ENCODE measurements at places on chromosomes 1 and 21. TPM values are rescaled to one million over a fixed set of nuclear protein-coding genes. Genes with fewer than 3 reads are reported as not detected.
A peak's percentile ranks its signal among the peaks of the same experiment; 100 is the strongest.

The SAMSN1 gene
- total RNA-seq = 5.1 TPM

- no peak for DNase-seq
- no peak overlapping the region for H3K27ac ChIP-seq
- H3K4me1 ChIP-seq = no peaks in the 10 kb centered on the region
- no peak overlapping the region for H3K4me3 ChIP-seq
- no peaks in the 10 kb centered on the region for H3K36me3 ChIP-seq
Measured at GRCh38 chr1:216482620-216483019, 59.4 kb upstream of the USH2A start.

GRCh38 chr1:205597691-205598314, 34.0 kb downstream of the ELK4 start:
- no peaks in the 10 kb centered on the region for H3K36me3 ChIP-seq
- no peaks in the 10 kb centered on the region for H3K27me3 ChIP-seq
- H3K4me1 ChIP-seq = no peaks in the 10 kb centered on the region

DNA sequence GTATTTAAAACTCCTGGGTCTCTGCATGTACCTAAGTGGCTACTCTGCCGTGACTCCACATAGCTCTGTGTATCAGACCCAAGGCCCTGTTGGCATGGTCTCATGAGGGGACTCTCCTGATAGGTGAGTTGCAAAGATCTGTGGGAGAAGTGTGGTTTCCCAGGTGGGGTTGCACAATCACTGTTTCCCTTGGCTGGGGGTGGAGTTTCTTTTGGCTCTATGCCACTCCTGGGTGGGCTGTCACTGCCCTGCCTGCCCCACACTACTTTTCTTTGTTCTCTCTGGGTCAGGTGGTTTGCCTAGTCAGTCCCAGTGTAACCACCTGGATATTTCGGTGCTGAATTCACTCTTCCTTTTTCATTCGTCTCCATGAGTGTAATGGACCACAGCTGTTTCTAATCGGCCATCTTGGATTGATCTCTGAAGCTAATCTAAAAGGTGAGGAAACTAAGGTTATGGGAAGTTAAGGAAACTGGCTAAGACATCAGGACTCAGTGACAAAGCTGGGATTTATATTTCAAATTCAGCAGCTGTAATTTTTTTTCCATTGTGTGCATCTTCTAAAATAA, 97.1 kb upstream of the CACYBP start:
- no peaks in the 10 kb centered on the region for H3K4me1 ChIP-seq
- DNase-seq = no peak
- no peaks in the 10 kb centered on the region for H3K27me3 ChIP-seq
- no peak overlapping the region for H3K4me3 ChIP-seq

DNA sequence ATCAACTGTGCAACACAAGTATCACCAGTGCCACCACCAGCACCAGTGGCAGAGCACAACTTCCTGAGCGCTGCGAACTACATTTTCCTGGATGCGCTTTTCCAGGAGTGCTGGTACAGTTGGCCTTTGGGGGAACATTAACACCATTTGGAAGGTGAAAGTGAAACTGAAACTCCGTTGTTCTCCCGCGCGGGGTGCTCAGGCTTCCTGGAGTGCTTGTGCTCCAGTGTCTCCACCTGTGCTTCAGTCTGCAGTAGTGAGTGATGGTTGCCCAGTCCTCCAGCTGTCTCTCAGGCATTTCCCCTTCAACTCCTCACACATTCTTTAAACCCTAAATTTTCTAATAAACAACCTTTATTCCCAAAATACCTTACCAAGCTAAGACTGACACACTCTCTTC, 187.8 kb downstream of the LRRIQ3 start:
- no peaks in the 10 kb centered on the region for H3K36me3 ChIP-seq
- H3K4me3 ChIP-seq = no peak overlapping the region
- no peaks in the 10 kb centered on the region for H3K27me3 ChIP-seq
- no peaks in the 10 kb centered on the region for H3K4me1 ChIP-seq
- DNase-seq = no peak

The G0S2 gene
- 24.7 TPM for total RNA-seq

The KCNE1 gene
- not detected for total RNA-seq

The RTCA gene
- total RNA-seq = 39.4 TPM

The ATP1A2 gene
- total RNA-seq = 1.5 TPM

- no peak for DNase-seq
- no peaks in the 10 kb centered on the region for H3K36me3 ChIP-seq
- H3K4me1 ChIP-seq = no peaks in the 10 kb centered on the region
- H3K4me3 ChIP-seq = no peak overlapping the region
- no peaks in the 10 kb centered on the region for H3K27me3 ChIP-seq
Measured at GRCh38 chr1:203680765-203681164, 54.1 kb downstream of the ATP2B4 start.

The RPE65 gene
- not detected for total RNA-seq

The IPO9 gene
- total RNA-seq = 52.0 TPM

GRCh38 chr1:230643908-230644307, 1.6 kb downstream of the COG2 start:
- peak overlapping the region; percentile 86 for H3K4me3 ChIP-seq
- H3K36me3 ChIP-seq = no peaks in the 10 kb centered on the region
- H3K27me3 ChIP-seq = no peaks in the 10 kb centered on the region
- no peak for DNase-seq
- H3K4me1 ChIP-seq = peaks cover 10% of the 10 kb centered on the region
- peak overlapping the region; percentile 87 for H3K27ac ChIP-seq

The MLLT11 gene
- total RNA-seq = 1.3 TPM

GRCh38 chr1:235105051-235106043, 23.3 kb downstream of the TOMM20 start:
- H3K4me3 ChIP-seq = no peak overlapping the region
- H3K27ac ChIP-seq = no peak overlapping the region
- H3K27me3 ChIP-seq = no peaks in the 10 kb centered on the region
- no peaks in the 10 kb centered on the region for H3K4me1 ChIP-seq

The ANKRD45 gene
- 0.96 TPM for total RNA-seq

DNA sequence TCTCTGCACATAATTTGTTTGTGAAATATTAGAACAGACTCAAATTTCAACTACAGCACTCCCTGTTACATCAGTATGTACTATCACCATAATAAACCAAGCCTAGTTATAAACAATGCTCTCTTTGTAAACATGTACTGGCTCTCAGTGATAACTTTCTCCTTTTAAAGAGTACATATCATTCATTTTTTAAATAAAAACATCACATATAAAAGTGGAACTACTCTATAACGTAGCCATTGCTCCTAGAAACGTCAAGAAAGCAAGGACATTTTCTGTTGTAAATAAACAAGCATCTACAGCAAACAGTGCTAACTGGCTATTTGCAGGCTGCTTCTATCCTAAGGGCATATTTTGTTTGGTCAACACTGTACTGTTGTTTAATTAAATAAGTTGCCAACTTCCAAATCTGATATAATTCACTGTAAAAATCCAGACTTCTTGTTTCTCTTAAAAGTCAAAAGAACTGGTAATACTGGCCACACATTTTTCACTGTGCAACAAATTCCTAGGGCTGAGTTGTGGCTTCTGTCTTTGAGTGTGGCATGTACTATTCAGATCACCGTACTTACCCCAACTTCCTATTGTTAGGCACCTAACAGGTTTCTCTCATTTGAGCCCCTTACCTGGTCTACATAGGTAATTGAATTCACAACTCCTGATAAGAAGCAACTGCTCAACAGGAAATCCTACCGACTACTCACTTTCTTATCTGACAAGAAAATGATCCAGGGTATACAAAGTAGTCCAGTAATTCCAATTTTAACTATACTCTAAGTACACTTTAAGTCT, 111.9 kb downstream of the DENND1B start:
- no peak overlapping the region for H3K4me3 ChIP-seq
- DNase-seq = no peak
- H3K36me3 ChIP-seq = no peaks in the 10 kb centered on the region
- H3K4me1 ChIP-seq = peaks cover 4% of the 10 kb centered on the region

- H3K27me3 ChIP-seq = no peaks in the 10 kb centered on the region
- no peak for DNase-seq
- no peak overlapping the region for H3K27ac ChIP-seq
- H3K36me3 ChIP-seq = no peaks in the 10 kb centered on the region
- H3K4me1 ChIP-seq = no peaks in the 10 kb centered on the region
Measured at GRCh38 chr1:59804301-59804700, 10.4 kb upstream of the HOOK1 start.

- H3K27me3 ChIP-seq = no peaks in the 10 kb centered on the region
- H3K27ac ChIP-seq = no peak overlapping the region
- no peaks in the 10 kb centered on the region for H3K36me3 ChIP-seq
- H3K4me1 ChIP-seq = no peaks in the 10 kb centered on the region
- peak; percentile 40 for DNase-seq
Measured at GRCh38 chr1:13965770-13966398, 265.9 kb downstream of the PRDM2 start.

- no peaks in the 10 kb centered on the region for H3K27me3 ChIP-seq
- no peak for DNase-seq
- H3K4me3 ChIP-seq = no peak overlapping the region
- no peaks in the 10 kb centered on the region for H3K36me3 ChIP-seq
Measured at GRCh38 chr1:91057784-91058183, 35.9 kb upstream of the ZNF644 start.

GRCh38 chr1:42195841-42196240, 31.3 kb upstream of the GUCA2A start:
- H3K36me3 ChIP-seq = no peaks in the 10 kb centered on the region
- no peaks in the 10 kb centered on the region for H3K4me1 ChIP-seq
- DNase-seq = no peak
- no peak overlapping the region for H3K27ac ChIP-seq

GRCh38 chr1:59833022-59833421, 18.3 kb downstream of the HOOK1 start:
- no peaks in the 10 kb centered on the region for H3K36me3 ChIP-seq
- no peak overlapping the region for H3K4me3 ChIP-seq
- no peaks in the 10 kb centered on the region for H3K27me3 ChIP-seq
- H3K4me1 ChIP-seq = no peaks in the 10 kb centered on the region

DNA sequence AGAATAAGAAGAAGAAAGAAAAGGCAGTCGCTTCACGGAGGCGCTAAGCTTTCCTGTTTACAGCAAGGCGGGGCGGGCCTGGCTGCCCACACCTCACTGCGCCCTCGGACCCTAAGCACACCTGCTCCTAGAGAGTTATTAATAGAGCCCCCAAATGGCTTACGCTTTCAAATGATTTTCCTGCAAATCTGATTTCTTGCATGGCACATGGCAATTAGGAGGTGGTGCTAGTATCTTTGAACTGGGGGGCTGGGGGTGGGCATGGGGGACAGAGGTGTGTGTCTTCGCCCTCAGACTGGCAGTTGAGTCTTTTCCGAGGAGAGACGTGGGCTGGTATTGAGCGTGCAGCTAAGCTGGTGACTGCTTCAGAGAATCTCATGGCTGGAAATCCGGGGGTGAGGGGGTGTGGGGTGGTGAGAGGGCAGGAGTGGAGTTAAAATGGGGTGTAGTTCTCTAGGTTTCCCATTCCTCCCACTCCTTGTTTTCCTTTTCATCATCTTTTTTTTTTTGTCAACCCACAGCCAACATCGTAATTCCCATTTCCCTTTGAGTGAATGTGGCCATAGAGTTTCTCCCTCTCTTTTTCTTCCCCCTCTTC, 1.3 kb downstream of the S1PR1 start:
- H3K36me3 ChIP-seq = no peaks in the 10 kb centered on the region
- H3K27ac ChIP-seq = peak overlapping the region; percentile 24
- DNase-seq = no peak
- H3K27me3 ChIP-seq = peaks cover 23% of the 10 kb centered on the region
- no peaks in the 10 kb centered on the region for H3K4me1 ChIP-seq
- H3K4me3 ChIP-seq = peak overlapping the region; percentile 46

DNA sequence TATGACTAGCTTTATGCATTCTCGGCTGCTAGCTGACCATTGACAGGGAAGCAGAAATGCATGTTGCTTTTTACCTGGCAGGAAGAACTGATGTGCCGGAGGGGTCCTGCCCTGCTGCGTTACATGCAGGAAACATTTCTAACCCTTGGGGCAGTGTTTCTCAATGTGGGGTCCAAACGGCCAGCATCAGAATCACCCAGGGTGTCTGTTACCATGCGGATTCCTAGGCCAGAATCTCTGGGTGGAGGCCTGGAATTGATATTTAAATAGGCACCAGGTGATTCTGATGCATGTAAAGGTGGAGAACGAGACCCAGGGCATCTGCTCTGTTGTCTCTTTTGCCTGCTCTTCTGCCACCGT, 182.7 kb downstream of the PCP4 start:
- H3K36me3 ChIP-seq = no peaks in the 10 kb centered on the region
- no peaks in the 10 kb centered on the region for H3K4me1 ChIP-seq
- H3K27ac ChIP-seq = no peak overlapping the region
- no peaks in the 10 kb centered on the region for H3K27me3 ChIP-seq

The ELAPOR1 gene
- total RNA-seq = 163 TPM

The C1orf105 gene
- total RNA-seq = not detected

The NR5A2 gene
- total RNA-seq = 65.9 TPM

DNA sequence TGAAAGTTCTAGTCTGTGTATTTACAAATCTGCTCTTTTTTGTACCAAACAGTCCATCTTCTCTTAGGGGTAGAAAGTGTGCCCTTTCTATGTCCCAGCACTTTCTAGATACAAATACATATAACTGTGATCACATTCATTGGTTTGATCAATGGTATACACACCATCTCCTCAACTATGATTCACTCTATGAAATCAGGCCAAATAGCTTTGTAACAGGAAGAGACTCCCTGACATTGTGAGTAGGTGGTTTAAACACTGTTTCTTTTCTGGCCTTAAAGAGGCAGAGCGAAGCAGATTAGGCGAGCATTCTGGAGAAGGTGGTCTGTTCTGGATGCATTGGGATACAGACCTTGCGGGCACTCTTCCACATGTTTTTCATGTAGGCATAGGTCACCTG, 39.3 kb upstream of the EXOSC10 start:
- H3K27me3 ChIP-seq = no peaks in the 10 kb centered on the region
- no peak overlapping the region for H3K27ac ChIP-seq
- H3K4me3 ChIP-seq = no peak overlapping the region
- H3K4me1 ChIP-seq = no peaks in the 10 kb centered on the region
- DNase-seq = no peak

The LCE2A gene
- not detected for total RNA-seq

- no peak overlapping the region for H3K4me3 ChIP-seq
- DNase-seq = no peak
- H3K36me3 ChIP-seq = no peaks in the 10 kb centered on the region
- no peak overlapping the region for H3K27ac ChIP-seq
- no peaks in the 10 kb centered on the region for H3K4me1 ChIP-seq
Measured at GRCh38 chr1:174883409-174883808, 116.3 kb upstream of the CACYBP start.

The LAD1 gene
- 160 TPM for total RNA-seq

DNA sequence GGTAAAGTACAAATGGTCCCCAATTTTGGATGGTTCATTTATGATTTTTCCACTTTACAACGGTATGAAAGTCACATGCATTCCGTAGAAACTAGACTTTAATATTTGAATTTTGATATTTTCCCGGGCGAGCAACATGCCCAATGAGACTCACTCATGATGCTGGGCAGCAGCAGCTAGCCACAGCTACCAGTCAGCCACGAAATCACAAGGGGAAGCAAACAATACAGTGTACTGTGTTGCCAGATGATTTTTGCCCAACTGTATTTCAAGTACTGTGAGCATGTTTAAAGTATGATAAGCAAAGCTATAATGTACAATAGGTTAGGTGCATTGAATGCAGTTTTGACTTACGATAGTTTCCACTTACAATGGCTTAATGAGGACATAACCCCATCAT, 266.8 kb downstream of the VAV3 start:
- H3K4me1 ChIP-seq = no peaks in the 10 kb centered on the region
- H3K27ac ChIP-seq = no peak overlapping the region
- no peaks in the 10 kb centered on the region for H3K27me3 ChIP-seq
- no peak for DNase-seq

Measured in colonic mucosa (tissue), 4 donors.